ENCODE measurements at places on chromosomes 11 and 22. TPM values are rescaled to one million over a fixed set of nuclear protein-coding genes. Genes with fewer than 3 reads are reported as not detected.

DNA sequence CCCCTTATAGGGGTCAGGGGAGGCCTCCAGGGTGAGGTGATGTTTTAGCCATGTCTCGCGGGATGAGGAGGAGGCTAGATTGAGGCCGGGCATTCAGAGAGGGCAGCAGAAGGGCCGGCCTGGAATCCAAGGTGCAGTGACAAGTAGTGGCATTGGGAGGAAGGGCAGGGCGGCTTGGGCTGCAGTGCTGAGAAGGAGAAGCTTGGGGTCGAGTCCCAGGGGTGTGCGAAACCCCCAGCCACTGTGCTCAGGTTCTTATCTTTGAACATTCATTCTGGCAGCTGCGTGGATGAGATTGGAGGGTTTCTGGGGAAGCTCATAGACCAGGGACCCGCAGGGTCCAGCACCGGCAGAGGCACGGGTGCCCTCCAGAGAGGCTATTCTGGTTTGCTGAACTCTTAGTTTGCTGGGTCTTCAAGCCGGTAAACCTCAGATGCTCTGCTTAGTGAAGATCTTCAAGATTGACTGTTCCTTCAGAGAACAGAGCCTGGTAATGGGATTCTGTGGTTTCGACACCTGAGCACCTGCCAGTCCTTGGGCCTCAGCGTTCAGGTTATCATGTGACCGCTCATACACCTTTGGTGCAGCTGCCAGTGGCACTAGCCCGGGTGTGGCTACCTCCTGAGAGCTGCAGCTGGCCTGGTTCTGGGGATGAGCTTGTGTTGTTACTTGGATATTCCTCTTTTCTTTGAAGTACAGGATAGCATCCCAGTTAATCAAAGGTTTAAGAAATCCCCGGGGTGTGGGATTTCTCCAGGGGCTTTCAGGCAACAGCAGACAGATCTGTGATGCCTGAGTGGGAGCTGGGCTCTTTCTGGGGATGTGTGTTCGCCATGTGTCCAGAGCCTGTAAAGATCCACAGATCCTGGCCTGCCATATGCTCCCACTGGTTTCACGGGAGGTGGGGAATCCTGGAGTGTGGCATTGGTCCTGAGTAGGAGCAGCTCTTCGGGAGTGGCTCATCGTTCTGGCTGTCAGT lies 152.8 kb downstream of the TBC1D22A start:
- no peak overlapping the region for H3K4me3 ChIP-seq
- H3K36me3 ChIP-seq = peaks cover 34% of the 10 kb centered on the region
- H3K27me3 ChIP-seq = no peaks in the 10 kb centered on the region
- H3K27ac ChIP-seq = no peak overlapping the region

DNA sequence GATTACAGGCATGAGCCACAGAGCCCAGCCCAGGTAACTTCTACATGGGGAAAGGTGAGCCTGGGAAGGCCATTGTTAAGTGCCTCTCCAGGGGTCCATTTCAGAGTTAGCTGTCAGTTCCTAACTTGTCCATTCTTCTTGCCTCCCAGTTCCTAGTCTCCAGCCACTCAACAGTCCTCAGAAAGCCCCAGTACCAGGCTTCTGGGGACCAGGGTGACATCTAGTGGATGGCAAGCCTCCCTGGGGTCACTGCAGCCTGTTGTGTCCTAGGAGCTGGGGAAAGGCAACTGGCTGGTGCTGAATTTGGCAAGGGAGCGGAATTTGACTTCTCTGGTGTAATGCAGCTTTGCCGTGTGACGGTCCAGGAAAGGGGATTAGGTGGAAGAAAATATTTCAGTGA lies 2.1 kb downstream of the LGALS12 start:
- peaks cover 12% of the 10 kb centered on the region for H3K4me1 ChIP-seq
- no peak overlapping the region for H3K4me3 ChIP-seq
- no peaks in the 10 kb centered on the region for H3K27me3 ChIP-seq

The OR51I1 gene
- not detected for total RNA-seq

DNA sequence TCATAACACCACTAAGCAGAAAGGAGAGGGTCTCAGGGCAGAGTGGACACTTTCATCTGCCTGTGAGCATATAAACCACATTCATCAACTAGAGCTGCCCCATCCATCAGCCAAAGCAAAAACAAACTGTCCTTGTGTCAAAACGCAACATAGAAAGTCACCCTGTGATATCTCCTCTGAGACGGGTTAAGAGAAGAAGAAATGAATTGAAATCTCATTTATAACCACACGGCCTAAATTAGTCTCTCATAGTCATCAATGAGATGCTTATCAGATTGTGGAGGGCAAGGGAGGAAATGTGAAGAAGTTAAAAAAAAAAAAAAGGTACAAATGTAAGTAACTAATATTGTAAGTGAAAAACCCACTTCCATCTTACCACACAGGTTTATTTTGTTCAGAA lies 75.7 kb downstream of the SIK3 start:
- H3K4me3 ChIP-seq = no peak overlapping the region
- peaks cover 28% of the 10 kb centered on the region for H3K4me1 ChIP-seq
- no peaks in the 10 kb centered on the region for H3K27me3 ChIP-seq
- no peak overlapping the region for H3K27ac ChIP-seq

DNA sequence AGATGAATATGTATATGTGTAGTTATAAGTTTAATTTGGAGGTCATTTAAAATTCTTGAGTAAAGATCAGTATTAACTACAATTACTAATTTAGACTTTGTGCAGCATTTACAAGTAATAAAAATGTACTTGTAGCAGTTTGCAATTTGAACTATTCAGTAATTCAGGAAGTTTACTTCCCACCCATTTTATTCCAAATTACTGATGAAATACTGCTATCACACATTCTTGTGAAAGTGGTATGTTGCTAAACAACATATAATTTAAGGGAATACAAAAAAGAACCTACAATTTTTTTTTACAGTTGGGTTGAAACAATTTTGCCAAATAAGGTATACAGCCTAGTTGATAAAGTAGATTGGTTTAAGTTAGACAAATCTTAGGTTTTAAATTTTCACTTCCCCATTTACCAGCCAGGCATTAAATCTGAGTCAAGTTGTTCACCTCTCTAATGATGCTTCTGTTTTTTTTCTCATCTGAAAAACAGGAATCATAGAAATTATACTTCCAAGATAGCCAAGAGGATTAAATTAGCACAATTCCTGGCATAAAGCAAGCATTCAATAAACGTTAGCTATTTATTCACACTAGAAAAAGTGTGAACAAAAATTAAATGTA lies 45.3 kb downstream of the ZBTB44 start:
- no peaks in the 10 kb centered on the region for H3K27me3 ChIP-seq
- no peaks in the 10 kb centered on the region for H3K4me1 ChIP-seq
- DNase-seq = no peak
- H3K27ac ChIP-seq = no peak overlapping the region
- peaks cover 18% of the 10 kb centered on the region for H3K36me3 ChIP-seq

DNA sequence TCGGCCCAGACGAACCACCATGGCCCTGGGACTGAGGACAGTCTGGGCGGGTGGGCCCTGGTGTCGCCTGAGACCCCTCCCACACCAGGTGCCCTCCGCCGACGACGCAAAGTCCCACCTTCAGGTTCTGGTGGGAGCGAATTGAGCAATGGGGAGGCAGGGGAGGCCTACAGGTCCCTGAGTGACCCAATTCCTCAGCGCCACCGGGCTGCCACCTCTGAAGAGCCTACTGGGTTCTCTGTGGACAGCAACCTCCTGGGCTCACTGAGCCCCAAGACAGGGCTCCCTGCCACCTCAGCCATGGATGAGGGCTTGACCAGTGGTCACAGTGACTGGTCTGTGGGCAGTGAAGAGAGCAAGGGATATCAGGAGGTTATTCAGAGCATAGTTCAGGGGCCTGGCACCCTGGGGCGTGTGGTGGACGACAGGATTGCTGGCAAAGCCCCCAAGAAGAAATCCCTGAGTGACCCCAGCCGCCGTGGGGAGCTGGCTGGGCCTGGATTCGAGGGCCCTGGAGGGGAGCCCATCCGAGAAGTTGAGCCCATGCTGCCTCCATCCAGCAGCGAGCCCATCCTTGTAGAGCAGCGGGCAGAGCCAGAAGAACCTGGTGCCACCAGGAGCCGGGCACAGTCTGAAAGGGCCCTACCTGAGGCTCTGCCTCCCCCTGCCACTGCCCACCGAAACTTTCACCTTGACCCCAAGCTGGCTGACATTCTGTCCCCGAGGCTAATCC lies 2.8 kb downstream of the ARHGEF17 start:
- H3K4me1 ChIP-seq = peaks cover 56% of the 10 kb centered on the region

DNA sequence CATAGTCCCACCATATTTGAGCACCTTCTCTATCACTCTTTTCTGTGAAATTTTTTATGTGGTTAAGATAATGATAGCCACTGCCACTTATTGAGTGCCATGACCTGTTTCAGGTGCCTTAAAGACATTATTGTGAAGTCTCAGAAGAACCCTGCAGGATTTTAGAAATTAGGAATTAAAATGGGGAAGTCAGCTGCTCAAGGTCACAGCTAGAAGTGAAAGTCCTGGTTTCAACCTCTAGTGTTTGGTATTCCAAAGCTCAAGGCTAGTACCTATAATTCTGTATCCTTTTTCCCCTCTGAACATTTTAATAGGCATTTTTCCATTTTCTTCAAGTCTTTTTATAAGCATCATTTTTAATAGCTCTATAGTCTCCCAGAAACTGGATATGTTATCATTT lies 9.0 kb upstream of the RRM1 start:
- H3K4me1 ChIP-seq = no peaks in the 10 kb centered on the region
- H3K27me3 ChIP-seq = no peaks in the 10 kb centered on the region
- H3K4me3 ChIP-seq = no peak overlapping the region
- DNase-seq = no peak

The HTR3B gene
- not detected for total RNA-seq

GRCh38 chr11:9905960-9906791 lies 242.3 kb downstream of the SWAP70 start:
- H3K36me3 ChIP-seq = no peaks in the 10 kb centered on the region
- H3K4me3 ChIP-seq = no peak overlapping the region
- H3K27ac ChIP-seq = no peak overlapping the region
- no peaks in the 10 kb centered on the region for H3K27me3 ChIP-seq
- no peak for DNase-seq
- peaks cover 12% of the 10 kb centered on the region for H3K4me1 ChIP-seq

DNA sequence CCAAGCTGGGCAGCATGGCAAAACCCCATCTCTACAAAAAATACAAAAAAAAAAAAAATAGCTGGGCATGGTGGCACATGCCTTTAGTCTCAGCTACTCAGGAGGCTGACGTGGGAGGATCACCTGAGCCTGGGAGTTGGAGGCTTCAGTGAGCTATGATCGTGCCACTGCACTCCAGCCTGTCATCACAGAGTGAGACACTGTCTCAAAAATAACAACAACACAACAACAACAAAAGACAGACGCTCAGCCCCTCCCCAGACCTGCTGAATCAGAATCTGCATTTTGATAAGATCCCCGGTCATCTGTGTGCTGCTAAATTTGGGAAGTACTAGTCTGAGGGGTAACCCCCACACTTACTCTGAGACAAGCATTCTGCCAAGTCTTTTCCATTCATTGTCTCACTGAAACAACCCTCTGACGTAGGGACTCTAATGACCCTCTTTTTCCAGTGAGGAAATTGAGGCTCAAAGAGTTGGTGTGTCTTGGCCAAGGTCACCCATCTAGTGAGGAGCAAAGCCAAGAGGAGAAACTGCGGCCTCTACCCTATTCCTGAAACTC lies 7.5 kb downstream of the NEFH start:
- no peaks in the 10 kb centered on the region for H3K27me3 ChIP-seq
- no peaks in the 10 kb centered on the region for H3K4me1 ChIP-seq
- DNase-seq = no peak
- no peak overlapping the region for H3K27ac ChIP-seq

- no peak overlapping the region for H3K4me3 ChIP-seq
- no peaks in the 10 kb centered on the region for H3K36me3 ChIP-seq
- H3K4me1 ChIP-seq = peaks cover 63% of the 10 kb centered on the region
- no peaks in the 10 kb centered on the region for H3K27me3 ChIP-seq
- peak overlapping the region; percentile 48 for H3K27ac ChIP-seq
These were observed 10.4 kb downstream of the JAML start for GRCh38 chr11:118214210-118214914.

DNA sequence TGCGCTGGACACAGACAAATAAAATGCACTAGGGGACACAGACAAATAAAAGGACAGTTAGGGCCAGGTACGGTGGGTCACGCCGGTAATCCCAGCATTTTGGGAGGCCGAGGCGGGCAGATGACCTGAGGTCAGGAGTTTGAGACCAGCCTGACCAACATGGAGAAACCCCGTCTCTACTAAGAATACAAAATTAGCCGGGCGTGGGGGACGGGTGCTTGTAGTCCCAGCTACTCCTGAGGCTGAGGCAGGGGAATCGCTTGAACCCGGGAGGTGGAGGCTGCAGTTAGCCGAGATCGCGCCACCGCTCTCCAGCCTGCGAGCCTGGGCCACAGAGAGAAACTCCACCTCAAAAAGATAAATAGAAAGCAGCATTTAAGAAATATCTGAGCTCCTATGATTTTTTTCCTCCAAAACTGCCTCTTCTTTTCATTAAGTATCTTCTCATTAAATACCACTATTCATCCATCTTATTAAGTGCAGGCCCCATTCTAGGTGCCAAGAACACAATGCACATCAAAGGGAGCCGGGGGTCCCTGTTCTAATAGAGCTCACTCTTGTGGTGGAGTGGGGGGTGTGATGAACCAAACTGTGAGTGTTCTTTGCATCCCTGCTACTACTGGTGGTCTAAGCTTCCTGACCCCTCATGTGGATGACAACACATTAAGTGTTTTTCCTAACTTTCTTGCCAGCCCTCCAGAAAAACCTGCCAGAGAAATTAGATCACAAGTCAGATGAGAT lies 766 bp upstream of the ZNHIT2 start:
- H3K36me3 ChIP-seq = peaks cover 9% of the 10 kb centered on the region
- H3K27ac ChIP-seq = peak overlapping the region; percentile 86
- H3K27me3 ChIP-seq = no peaks in the 10 kb centered on the region
- no peak for DNase-seq
- peaks cover 38% of the 10 kb centered on the region for H3K4me1 ChIP-seq
- no peak overlapping the region for H3K4me3 ChIP-seq

- no peaks in the 10 kb centered on the region for H3K4me1 ChIP-seq
- no peaks in the 10 kb centered on the region for H3K27me3 ChIP-seq
- H3K36me3 ChIP-seq = no peaks in the 10 kb centered on the region
- DNase-seq = no peak
- no peak overlapping the region for H3K27ac ChIP-seq
These were observed 67.9 kb downstream of the ENTHD1 start for GRCh38 chr22:39825661-39826102.

DNA sequence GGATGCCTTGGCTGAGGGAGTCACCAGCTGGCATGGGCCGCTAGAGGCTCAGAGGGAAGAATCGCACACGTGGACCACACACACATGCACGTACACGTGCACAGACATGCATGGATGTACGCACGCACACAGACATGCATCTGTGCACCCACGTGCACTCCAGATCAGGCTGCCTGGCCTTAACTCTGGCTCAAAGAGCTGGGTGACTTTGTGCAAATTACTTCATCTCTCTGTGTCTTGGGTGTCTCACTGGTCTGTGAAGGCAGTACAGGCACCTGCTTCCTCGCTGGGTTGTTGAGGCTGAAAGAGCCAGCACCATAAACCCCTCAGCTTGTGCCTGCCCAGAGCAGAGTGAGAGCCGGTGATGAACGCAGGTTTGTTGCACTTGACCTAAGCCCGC lies 28.7 kb downstream of the TMPRSS6 start:
- DNase-seq = no peak
- H3K27me3 ChIP-seq = no peaks in the 10 kb centered on the region
- H3K4me3 ChIP-seq = no peak overlapping the region
- no peaks in the 10 kb centered on the region for H3K36me3 ChIP-seq

Measured in upper lobe of left lung (tissue), 6 donors.